NCI-H2171 treated with DMSO at 0.1 percent for 48 hours (cell line): ENCODE measurements at places on chromosomes 2 and 18.
A peak's percentile ranks its signal among the peaks of the same experiment; 100 is the strongest.

- DNase-seq, result no peak
These were observed 163.1 kb downstream of the ANTXR1 start for GRCh38 chr2:69175790-69176715.

GRCh38 chr18:5294457-5295230, 882 bp downstream of the ZBTB14 start:
- peak; percentile 65 for DNase-seq

GRCh38 chr18:48026216-48026615, 95.8 kb upstream of the SMAD2 start:
- DNase-seq, result no peak

GRCh38 chr2:11853197-11853588, 106.8 kb downstream of the LPIN1 start:
- no peak for DNase-seq

DNA sequence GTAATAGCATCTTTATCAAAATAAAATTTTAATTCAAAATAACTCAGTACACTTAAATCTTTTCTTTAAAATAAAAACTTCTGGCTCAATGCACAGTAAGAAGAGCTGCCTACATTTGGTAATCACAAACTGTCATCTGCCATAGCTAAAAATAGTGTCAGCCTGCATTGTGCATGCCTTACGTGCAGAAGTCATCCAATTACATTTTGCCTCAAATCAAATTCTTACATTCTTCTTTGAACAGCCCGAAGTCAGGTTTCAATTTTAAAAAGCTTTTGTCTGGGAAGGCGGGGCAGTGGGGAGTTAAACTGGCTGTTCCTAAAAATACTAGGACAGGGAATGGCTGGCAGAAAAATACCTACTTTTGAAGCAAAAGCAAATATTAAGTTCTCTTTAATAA, 51.1 kb downstream of the RTN4 start:
- DNase-seq, result peak; percentile 83

GRCh38 chr2:84874381-84875212, 6.3 kb downstream of the TRABD2A start:
- no peak for DNase-seq
